ENCODE measurements at places on chromosomes 4 and X.
A peak's percentile ranks its signal among the peaks of the same experiment; 100 is the strongest.

DNA sequence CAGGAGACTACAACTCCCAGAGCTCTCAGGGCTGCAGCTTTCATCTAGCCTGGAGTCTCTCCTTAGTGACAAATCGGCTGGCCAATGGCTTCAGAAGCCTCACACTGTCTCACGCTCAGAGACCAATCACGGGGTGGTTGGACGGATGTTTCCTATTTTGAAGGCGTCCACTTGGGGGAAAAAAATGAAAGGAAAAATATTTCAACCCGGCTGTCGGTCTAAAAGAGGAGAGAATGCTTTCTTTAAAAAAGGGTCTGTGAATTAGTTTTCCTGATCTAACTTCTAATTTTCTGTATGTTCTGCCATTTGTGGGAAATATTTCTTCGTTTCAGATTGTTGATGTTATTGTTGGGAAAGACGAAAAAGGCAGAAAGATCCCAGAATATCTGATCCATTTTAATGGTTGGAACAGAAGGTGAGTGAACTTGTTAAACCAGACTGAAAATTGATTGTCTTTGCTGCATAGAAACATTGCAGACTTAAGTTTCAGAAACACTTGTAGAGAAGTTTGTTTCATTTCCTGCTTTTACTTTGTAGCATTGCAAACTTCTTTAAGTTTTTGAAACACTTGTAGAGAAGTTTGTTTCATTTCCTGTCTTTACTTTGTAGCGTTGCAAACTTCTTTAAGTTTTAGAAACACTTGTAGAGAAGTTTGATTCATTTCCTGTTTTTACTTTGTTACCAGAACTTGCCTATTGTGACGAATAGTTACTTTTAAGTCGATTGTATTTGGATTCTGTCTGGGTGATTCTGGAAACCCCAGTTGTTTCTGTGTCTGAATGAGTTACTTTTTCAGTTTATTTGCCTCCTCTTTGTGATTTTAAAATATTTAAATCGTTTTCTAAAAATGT, 1.6 kb downstream of the MSL3 start:
- DNase-seq: peak; percentile 22

DNA sequence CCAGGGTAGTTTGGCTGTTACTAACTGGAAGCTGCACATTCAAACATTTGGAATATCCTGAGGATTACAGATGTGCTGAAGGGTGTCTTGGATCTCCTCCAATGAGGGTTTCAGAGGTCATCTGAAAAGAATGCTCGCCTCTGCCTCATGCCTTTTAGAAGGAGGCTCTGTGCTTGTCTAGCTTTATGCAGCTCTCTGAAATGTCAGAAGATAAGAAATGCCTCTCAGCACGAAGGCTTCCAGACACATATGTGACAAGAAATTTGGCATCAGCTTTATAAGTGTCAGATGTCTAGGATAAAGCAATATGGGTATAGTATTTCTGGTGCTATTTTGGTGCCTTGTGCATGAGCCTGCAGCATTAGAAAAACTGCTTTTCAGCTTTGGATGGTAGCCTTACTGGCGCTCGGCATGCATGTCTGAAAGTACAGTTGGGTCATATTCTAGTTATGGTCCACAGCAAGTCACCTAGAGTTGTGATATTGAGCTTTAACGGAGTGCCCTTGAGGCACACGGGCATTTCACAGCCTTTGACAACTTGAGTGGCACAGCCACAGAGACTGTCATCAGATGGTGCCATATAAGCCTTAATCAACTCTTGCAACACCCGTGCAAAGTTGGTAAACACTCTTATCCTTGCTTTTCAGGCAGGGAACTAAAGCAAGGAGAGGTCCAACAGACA, 70.8 kb upstream of the PGRMC2 start:
- no peak for DNase-seq

- no peak for DNase-seq
Measured at GRCh38 chr4:109875106-109875505, 27.2 kb downstream of the LRIT3 start.

GRCh38 chr4:2274320-2275043, 12.6 kb upstream of the MXD4 start:
- DNase-seq: no peak

DNA sequence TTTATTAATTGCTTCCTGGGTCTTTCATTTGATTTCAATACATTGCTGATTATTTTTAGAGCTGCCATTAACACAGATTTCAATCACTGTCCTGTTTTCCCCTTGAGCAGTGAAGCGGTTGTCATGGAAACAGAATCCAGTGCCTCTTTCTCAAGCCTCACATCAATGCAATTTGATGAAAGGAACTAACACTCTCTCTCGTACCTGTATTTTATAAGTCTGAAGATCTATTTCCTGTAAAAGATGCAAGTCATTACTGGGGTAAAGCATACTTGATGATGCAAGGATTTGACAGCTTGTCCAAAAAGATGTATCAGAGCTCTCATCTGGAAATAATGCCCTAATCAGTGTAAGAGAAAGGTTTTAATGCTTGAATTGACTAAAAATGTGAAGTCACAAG, 17.9 kb upstream of the GASK1B start:
- no peak for DNase-seq

- DNase-seq: no peak
Measured at GRCh38 chr4:54318904-54319303, 89.8 kb downstream of the PDGFRA start.

- no peak for DNase-seq
Measured at GRCh38 chrX:103774070-103774642, 2.5 kb upstream of the PLP1 start.

GRCh38 chrX:9635368-9635767, 130.3 kb downstream of the GPR143 start:
- DNase-seq: no peak

- peak; percentile 18 for DNase-seq
Measured at GRCh38 chrX:51802917-51803688, 59.9 kb downstream of the GSPT2 start.

GRCh38 chr4:123976285-123976684, 579.7 kb downstream of the SPRY1 start:
- DNase-seq: no peak

DNA sequence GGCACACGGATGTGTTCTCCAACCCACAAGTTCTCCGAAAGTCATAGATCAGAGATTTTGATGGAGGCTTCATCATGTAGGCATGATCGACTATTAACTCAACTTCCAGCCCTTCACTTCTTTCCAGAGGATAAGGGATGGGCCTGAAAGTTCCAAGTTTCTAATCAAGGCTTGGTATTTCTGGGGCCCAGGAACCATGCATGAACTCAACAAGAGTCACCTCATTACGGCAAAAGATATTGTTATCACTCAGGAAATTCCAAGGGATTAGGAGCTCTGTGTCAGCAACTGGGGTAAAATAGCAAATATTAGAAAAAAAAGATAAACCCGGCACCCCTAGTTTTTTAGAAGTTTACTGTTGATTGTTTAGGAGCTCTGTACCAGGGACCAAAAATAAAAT, 240.1 kb upstream of the PPP1R2C start:
- DNase-seq: no peak

DNA sequence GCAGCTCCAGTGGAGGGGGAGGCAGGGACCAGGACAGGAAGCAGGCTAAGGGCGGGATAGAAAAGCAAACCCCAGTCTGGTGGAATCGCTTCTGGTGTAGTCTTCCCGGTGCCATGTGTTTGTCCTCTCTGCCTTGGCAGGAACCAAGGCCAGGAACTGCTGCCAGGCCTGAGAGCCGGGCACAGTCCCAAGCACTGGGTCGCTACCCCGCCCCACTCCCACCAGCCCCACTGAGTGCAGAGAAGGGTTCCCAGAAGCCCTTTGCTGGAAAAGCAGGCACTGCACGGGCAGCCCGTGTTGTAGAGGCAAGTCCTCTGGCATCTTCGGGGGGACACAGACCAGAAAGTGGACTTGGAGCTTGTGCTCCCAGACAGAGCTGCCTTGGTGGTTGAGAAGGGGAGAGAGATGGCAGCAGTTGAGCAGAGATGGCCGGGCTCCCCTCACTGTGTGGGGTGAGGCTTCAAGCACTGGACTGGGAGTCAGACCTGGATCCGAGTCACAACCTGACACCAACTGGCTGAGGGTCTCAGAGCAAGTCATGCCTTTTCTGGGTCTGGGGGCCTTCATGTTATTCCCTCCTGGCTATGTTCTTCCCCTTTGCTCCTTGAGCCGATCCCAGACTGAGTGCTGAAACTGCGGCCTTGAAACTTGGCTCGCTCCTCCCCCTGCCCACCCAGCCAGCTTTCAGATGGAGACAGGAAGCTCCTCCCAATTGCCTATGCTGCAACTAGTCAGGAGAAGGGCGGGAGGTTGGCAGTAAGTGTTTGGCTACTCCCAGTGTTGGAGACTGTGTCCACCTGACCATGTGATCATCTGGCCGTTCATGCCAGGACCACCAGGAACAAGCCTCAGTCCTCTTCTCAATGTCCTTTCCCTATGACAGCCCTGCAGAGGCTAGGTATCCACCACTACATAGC, 59.7 kb upstream of the MTM1 start:
- DNase-seq: peak; percentile 26

DNA sequence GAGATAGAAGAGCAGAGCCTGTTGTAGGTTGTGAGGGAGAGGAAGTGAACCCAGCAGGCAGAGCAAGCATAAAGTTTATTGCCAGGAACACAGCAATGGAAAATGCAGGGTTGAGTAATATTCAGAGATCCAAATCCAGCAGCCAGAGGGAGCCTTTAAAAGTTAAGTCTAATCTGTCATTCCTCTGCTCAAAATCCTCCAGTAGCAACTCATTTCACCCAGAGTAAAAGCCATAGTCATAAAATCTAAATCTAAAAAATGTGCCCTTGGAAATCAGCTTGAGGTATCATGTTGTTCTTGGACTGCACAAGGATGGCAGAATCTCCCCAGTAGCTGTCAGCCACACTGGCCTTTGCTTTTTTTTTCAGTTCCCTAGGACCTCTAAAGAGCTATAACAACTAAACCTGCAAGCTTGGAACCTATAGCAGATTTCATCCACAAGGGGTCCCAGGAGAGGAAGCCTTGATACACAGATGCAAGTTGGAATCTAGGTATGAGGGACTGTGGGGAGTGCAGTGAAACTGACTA, 62.9 kb upstream of the FRAS1 start:
- DNase-seq: no peak

GRCh38 chrX:97938706-97939105, 1055.0 kb downstream of the RPA4 start:
- DNase-seq: no peak

- DNase-seq: peak; percentile 55
Measured at GRCh38 chr4:41361794-41362526, 105.2 kb downstream of the UCHL1 start.

DNA sequence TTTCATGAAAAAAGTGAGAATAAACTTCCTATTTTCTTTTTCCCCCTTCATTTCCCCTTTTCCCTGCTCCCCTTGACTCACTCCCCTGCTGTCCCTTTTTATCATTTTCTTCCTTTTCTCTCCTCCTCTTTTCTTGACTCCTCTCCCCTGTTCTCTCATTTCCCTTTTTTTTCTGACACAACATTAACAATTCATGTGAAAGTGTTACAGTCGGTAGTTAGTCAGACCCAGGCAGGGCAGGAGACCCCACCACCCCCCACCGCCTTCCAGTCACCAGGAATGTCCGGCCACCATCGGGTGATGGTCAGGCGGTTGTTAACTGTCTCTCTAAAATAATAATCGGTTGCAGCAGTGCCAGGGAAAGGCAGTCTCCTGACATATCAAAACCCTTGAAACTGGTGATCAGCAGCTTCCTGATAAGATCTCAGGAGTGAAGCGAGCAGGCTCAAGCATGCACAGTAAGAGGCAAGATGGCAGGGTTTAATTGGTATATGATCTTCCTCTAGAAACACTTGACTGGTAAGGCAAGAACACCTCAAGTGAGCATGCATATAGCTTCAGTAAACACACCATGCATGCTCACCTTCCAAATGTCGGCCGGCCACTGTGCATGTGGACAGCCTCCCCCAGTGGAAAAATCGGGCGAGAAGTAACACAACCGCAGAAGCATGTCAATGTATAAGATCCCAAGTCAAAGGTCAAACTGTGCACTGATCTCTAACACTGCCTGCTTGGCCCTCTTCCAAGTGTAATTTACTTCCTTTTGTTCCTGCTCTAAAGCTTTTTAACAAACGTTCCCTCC, 191.4 kb downstream of the NDST4 start:
- peak; percentile 54 for DNase-seq

DNA sequence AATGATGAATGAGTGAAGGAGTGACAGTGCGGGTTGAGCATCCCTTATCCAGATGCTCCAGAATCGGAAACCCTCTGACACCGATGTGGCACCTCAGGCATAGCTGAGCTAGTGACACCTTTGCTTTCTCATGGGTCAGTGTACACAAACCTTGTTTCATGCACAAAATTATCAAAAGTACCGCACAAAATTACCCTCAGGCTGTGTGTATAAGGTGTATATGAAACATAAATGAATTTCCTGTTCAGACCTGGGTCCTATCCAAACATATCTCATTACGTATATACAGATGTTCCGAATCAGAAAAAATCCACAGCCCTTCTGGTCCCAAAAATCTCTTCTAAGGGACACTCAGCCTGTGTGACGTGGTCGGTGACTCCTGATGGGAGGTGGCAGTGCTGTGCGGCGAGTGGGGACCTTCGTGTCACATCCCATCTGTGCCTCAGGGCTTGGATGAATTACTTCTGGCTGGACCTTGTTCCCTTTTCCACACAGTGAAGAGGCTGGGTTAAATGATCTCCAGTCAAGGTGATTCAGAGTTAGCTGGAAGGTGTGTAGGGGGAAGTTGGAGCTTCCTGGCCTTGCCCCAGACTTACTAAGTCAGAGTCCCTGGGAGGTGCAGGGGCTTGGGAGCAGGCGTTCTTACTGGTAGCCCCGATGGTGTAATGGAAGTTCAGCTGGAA, 18.8 kb downstream of the RGS12 start:
- no peak for DNase-seq

DNA sequence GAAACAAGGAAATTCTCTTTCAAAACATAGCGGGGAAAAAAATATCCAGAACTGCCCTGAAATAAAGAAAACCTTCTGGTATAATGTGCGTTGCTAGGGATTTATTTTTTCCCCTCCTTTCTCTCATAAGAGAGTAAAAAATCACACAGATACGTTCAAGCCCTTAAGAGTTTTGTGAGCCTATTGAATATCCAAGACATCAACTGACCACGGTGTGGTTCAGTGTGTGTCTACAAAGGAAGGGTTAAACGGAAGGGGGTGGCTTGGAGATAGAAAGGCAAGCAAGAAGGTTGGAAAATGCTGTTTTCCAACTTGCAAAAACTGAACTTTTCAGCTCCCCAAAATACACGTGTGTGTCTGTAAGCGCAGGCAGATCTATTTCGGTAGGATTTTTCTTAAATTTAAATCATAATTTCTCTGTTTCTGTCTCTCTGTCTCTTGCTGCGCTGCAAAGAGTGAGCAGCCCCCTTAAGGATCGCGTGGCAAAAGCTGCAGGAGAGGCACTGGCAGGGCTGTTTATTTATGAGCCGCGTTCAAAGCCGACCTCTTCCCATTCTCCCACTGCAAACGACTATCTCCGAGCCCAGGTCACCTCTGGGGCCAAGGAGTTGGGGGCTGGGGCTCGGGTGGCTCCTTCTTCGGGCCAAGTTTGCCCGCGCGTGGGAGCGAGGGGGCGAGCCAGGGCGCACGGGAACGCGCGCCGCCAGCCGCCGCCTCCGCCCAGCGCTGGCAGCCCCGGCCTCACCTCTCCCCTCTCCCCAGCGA, 492 bp upstream of the SLIT2 start:
- no peak for DNase-seq

Measured in NCI-H2029 treated with DMSO at 0.1 percent for 48 hours (cell line).